ENCODE measurements at places on chromosomes 5 and 9. TPM values are rescaled to one million over a fixed set of nuclear protein-coding genes. Genes with fewer than 3 reads are reported as not detected.

The BTNL3 gene
- 0.11 TPM for polyA plus RNA-seq

The EIF4E1B gene
- not detected for polyA plus RNA-seq

The SPATA6L gene
- 0.59 TPM for polyA plus RNA-seq

The MVB12B gene
- 5.8 TPM for polyA plus RNA-seq

The FOXD4L6 gene
- not detected for polyA plus RNA-seq

The RANBP6 gene
- 9.8 TPM for polyA plus RNA-seq

The OR2V1 gene
- polyA plus RNA-seq, result not detected

The CKMT2 gene
- 1,778 TPM for polyA plus RNA-seq

The TMEM171 gene
- not detected for polyA plus RNA-seq

The FIBCD1 gene
- polyA plus RNA-seq, result 1.2 TPM

The EPB41L4A gene
- 9.2 TPM for polyA plus RNA-seq

The SAPCD2 gene
- 0.18 TPM for polyA plus RNA-seq

The PCDHGA2 gene
- polyA plus RNA-seq, result 2.2 TPM
